Smooth muscle cell of the umbilical artery (primary cell): ENCODE measurements at places on chromosomes 2 and 18. TPM values are rescaled to one million over a fixed set of nuclear protein-coding genes. Genes with fewer than 3 reads are reported as not detected.

The CKAP2L gene
- 2.1 and 15.4 TPM in 2 replicates for total RNA-seq

The OXER1 gene
- total RNA-seq = not detected in 2 replicates

The VWC2L gene
- total RNA-seq = not detected in 2 replicates

The CDH20 gene
- 0.05 TPM in 1 of 2 replicates, not detected in the other for total RNA-seq
